GM19239 (cell line): ENCODE measurements at places on chromosomes 7 and 10.

DNA sequence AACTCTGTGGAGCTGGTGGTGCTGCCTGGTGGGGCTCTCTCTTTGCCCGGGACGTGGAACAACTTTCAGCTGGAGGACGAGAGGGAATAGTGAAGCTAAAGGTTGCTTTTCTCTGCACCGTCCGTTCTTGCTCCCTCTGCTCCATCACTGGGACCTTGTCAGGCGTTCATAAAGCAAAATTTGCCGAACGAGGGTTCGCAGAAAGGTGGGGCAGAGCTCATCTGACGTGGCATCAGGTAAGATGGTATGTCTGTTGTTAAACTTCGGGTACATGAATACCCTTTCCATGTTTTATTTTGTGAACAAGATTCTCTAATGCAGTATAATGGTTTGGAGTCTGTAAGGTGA is 416 bp downstream of the BBS9 start:
- DNase-seq, result no peak

- DNase-seq, result no peak
Observed at GRCh38 chr7:15505761-15506160, 56.1 kb downstream of the AGMO start.

DNA sequence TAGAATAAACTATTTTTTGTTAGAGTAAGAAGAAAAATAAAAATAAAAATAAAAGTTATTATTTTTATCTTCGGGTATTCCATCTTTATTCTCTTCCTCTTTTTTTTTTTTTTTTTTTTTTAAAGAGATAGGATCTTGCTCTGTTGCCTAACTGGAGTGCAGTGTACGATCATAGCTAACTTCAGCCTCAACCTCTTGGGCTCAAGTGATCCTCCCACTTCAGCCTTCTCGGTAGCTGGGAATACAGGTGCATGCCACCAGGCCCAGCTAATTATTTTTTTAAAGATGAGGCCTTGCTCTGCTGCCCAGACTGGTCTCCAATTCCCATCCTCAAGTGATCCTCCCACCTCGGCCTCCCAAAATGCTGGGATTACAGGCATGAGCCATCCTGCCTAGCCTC is 15.4 kb downstream of the STAM start:
- DNase-seq, result no peak

DNA sequence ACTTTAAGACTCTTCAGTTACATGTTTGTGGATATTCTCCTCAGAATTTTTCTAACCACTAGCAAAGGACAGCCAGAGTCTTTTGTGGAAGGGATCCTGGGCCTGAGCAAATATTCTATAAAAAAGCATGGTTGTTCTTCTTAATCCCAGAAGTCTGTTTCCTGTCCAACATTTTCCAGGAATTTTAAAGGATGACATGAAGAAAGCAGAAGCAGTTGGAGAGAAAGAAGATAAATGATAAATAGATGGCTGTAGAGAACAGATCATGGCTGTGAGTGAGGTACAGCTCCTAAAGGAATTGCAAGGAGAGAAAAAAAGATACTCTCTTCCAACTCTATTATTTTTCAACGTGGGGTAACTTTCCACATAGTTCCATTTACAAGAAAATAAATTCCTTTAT is 91.8 kb upstream of the STEAP4 start:
- no peak for DNase-seq

GRCh38 chr10:72104472-72105097 is 16.2 kb upstream of the SPOCK2 start:
- DNase-seq, result no peak

- DNase-seq, result no peak
Observed at GRCh38 chr7:21338728-21339164, 89.1 kb upstream of the SP4 start.

DNA sequence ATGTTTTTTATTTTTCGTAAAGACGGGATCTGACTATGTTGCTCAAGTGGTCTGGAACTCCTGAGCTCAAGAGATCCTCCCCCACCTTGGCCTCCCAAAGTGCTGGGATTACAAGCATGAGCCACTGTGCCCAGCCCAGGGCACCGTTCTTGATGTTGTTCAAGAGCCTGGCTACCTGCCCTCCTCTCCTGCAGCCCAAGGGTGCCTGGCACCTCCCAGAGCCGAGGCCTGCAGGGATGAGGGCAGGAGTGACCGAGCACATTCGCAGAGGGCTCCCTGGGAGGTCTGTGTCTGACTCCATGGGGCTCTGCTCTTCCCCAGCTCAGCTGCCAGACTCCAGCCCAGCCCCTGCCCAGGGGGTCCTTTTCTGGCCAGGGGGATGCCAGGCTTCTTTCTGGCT is 15.4 kb downstream of the SH2B2 start:
- DNase-seq, result no peak

DNA sequence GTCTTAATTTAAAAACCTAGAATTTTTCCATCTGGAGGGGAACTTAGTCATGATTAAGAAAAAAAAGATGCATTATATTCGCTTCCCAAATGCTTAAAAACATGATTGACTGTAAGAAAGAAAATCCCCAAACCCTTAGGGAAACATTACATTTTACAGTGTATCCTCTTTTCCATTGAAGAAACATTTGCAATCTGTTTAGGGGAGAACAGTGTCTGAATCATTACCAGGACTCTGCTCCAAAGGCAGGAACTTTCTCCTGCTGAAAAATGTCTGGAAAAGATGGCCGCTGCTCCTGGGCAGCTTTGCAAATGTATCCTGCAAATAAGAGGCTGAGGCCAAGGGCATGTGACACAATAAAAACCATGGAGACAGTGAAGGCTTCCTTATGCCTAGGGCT is 173.7 kb downstream of the BUB3 start:
- DNase-seq, result no peak

- no peak for DNase-seq
Observed at GRCh38 chr7:105647591-105647990, 66.3 kb upstream of the EFCAB10 start.

DNA sequence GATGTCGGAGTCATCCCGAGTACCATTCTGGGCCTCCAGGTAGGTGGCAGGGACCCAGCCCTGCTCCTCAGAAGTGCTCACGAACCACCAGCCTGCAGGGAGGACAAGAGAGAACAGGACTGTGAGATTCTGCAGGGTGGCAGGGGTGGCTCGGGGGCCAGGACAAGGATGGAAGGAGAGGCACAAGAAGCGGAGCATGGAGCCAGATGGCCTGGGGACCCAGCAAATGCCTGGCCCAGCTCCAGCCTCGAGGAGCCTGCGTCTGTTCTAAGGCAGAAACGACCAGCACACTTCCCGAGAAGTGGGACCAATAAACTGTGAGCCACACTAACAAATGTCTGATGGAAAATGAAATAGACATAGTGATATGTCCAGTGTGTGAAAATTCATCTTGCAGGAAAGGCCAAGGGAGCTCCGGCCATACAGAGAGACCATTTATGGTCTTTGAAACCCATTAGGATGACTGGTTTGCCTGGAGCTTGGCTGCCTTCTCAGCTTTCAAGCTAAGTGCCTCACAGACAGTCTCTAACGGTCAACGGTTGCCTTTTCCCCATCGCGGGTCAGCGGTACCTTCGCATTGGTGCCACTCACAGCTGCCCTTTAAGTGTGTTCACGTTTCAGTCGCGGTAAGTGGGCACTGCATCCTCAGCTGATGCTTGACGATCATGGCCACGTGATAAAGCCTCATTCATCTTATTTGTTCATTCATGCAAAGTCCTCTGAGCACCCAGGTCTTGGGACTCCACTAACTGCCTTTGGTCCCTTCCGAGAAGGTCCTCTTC is 133.8 kb downstream of the NEURL1 start:
- DNase-seq, result no peak

GRCh38 chr10:5960070-5960972 is 17.0 kb downstream of the IL15RA start:
- DNase-seq, result no peak

- DNase-seq, result no peak
Observed at GRCh38 chr10:120656107-120656506, 195.1 kb upstream of the WDR11 start.

DNA sequence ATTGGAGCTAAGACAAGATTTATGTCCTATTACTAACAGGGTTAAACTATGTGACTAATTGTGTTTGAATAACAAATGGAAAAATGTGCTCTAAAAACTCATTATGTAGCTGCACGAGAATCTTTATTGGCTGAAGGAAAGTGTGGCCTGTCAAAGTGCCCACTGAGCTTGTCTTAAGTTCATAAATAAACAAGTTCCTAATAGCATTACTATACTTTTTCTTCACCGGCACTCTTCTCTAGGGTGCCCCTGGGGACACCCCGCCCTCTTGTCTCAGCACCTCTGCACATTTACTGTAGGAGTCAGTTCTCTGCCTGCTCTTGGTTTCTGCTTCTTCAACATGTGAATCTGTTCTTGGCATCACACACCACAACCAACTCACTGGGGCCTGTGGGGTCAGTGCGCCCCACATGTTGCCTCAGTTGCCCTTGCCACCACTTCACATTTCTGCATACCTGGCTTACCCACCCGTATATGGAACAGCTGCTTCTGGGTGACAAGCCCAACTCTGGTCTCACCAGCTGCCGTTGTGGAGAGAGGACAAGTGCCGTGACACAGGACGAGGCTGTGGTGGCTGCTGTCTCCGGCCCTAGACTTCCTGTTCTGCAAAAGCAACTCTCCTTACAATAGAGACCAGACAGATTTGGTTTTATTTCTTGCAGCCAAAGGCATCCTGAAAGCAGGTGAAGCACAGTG is 96.3 kb upstream of the DDC start:
- no peak for DNase-seq

GRCh38 chr10:123995082-123995460 is 98.3 kb downstream of the CHST15 start:
- DNase-seq, result no peak

DNA sequence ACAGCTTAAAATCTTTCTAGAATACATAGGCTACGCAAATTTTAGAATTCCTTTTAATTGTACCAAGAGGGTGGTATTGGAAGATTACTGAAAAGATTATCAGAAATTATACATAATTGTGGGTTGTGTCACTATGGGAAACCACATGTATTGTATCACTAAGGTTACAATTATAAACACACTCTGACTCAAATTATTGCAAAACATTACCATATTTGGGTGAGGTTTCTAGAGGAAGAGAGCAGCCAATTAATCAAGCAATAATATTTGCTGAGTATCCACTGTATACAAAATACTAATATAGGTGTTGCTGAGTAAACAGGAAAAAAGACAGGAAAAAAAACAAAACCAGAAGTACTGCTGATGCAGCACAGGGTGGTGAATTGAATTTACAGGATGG is 3.1 kb upstream of the CAPZA2 start:
- no peak for DNase-seq

DNA sequence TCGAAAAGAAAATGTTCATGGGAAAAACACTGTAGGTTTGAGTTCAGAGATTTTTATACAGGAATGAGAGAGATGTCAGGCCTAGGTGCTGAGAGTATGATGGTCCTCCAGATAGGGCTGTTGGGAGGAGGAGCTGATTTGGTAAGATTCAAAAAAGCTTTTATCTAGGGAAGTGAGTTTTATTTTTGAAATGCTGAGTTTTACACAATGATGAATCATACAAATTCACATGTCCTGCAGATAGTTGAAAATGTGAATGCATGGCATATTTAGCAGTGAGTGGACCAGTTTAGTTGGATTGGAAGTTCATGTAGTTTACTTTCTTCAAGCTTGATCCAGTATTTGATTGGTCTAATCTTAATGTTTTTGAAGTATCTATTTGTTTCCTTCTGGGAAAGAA is 154.8 kb downstream of the LRRC4 start:
- DNase-seq, result no peak

DNA sequence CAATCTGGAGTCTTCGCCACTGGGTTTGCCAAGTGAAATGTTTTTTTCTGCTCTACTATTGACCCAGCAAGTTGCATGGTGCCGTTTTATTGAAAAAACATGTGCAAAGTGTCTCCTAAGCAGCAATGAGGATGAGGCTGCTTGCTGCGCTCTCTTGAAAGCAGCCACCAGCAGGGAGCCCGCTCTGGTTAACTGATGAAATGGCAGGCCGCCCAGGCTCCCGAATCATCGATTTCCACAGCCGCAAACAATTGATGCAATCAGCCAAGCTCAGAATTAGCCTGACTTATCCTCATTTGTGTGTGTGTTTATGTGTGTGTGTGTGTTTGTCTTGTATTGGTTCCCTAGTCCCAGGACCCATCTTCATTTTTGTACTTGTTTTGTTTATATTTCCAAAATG is 22.2 kb upstream of the LYZL1 start:
- no peak for DNase-seq

DNA sequence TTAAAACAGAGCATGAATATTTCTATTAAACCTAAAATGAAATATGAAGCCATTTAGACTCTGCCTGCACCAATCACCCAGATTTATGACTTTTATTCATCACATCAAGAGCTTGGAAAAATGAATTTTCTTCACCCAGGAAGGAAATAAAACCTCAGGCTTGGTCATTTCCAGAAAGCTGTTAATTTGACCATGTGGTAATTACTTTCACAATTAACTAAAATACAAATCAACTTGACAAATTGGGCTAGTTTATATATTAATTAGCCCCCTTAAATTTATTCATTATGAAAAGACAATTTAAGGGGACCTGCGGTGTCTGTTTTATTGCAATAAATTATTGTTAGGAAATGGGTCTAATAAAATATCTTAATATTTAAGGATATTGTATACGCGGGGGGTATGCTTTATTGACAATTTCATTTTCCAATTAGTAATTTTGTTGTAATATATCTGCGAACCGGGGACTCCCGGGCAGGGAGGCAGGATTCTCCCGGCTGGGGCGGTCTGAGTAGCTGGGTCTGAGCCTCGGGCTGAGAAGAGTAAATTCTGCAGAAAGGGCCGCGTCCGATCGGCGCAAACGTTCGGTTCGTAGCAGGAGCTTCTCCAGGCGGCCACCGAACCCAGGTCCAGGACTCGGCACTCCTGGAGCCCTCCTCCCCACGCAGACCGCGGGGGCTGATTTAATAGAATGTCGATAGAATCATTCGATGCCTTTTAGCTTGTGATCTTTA is 9.4 kb upstream of the MNX1 start:
- no peak for DNase-seq

DNA sequence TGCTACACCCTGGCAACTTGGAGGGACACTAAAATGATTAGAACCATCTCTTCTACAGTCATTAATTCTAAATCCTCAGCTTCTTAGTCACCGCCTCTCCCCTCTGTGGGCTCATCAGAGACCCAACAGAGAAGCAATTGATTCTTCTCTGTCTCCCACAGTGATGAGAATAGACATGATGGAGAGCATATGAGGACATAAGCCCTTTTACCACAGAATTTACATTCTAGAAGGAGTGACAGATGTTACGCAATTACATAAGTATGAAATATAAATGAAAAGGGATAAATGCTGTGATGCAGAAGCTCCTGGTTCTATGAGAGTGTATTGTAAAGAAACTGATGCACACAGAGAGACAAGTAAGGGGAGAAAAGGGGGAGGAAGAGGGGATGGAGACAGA is 18.1 kb upstream of the ABCB5 start:
- no peak for DNase-seq

DNA sequence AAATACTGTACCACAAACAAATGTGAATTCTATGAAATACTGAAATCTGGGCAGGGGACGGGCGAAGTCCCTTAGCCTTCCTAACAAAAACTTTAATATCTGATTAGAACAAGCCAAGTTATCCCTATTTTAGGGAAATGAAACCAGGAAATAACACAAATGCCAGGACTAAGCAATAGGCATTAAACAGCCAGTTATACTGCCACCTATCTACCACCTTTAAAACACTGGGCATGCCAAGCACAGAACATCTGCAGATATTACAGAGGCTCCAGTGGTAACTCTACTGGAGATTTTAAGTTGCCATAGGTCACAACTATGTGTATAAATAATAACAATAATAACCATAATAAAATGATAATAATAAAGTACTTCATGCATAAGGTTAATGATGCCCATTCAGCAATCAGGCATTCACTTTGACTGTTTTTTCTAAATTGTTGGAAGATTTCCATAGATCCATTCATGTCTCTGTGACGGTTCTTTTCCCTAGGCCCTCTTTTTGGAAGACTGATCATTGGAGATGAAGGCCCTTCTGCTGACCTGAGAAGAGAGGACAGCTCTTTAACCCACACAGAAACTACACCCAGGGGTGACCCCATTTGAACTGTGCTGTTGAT is 195.7 kb downstream of the CACNA2D1 start:
- DNase-seq, result no peak
